ENCODE measurements at places on chromosomes 7 and 10.

- DNase-seq, result no peak
- no peaks in the 10 kb centered on the region for H3K36me3 ChIP-seq
- H3K4me1 ChIP-seq, result no peaks in the 10 kb centered on the region
- no peaks in the 10 kb centered on the region for H3K27me3 ChIP-seq
- no peak overlapping the region for H3K27ac ChIP-seq
- H3K4me3 ChIP-seq, result no peak overlapping the region
Observed at GRCh38 chr10:72665925-72666324, 26.0 kb upstream of the MCU start.

DNA sequence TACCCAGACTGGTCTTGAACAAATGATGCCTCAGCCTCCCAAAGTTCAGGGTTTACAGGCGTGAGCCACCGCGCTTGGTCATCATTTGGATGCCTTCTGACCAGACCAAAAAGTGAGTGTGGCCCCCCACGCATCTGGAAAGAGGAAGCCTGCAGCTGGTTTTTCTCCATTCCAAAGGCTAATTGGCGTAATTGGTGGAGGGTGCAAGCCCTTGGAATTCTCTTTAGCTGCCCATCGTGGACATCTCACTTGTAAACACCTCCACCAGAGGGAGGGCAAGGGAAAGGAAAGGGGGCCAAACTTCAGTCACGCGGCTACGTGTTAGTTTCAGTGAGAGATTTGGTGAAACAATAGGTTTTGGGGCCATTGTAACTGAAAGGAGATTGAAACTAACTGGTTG is 4.1 kb upstream of the ARHGAP21 start:
- no peak overlapping the region for H3K27ac ChIP-seq
- no peak overlapping the region for H3K4me3 ChIP-seq
- no peaks in the 10 kb centered on the region for H3K27me3 ChIP-seq
- H3K36me3 ChIP-seq, result no peaks in the 10 kb centered on the region
- peaks cover 5% of the 10 kb centered on the region for H3K4me1 ChIP-seq

- no peak for DNase-seq
- no peaks in the 10 kb centered on the region for H3K27me3 ChIP-seq
- no peaks in the 10 kb centered on the region for H3K36me3 ChIP-seq
- H3K4me1 ChIP-seq, result peaks cover 5% of the 10 kb centered on the region
Observed at GRCh38 chr10:58438340-58438871, 53.2 kb downstream of the TFAM start.

DNA sequence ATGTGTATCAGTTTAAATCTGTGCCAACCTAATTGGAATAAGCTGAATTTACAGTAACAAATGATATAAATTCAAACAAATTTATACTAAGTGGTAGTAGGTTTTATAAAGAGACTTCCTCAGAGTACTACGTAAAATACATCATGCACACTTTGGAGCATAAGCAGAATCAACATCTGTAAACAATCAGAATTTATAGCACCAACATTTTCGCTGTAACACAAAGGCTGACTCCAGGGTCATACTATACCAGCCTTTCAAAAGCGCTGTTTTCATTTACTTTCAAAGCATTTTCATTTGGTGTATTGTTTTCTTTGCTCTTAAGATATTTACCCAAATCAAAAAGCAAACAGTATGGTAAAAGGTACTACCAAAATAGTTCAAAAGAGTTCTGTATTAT is 29.3 kb upstream of the TMEM168 start:
- H3K27ac ChIP-seq, result no peak overlapping the region
- no peak overlapping the region for H3K4me3 ChIP-seq
- no peak for DNase-seq
- H3K36me3 ChIP-seq, result no peaks in the 10 kb centered on the region
- H3K4me1 ChIP-seq, result no peaks in the 10 kb centered on the region
